ENCODE measurements at places on chromosomes 6 and 20. TPM values are rescaled to one million over a fixed set of nuclear protein-coding genes. Genes with fewer than 3 reads are reported as not detected.
A peak's percentile ranks its signal among the peaks of the same experiment; 100 is the strongest.

DNA sequence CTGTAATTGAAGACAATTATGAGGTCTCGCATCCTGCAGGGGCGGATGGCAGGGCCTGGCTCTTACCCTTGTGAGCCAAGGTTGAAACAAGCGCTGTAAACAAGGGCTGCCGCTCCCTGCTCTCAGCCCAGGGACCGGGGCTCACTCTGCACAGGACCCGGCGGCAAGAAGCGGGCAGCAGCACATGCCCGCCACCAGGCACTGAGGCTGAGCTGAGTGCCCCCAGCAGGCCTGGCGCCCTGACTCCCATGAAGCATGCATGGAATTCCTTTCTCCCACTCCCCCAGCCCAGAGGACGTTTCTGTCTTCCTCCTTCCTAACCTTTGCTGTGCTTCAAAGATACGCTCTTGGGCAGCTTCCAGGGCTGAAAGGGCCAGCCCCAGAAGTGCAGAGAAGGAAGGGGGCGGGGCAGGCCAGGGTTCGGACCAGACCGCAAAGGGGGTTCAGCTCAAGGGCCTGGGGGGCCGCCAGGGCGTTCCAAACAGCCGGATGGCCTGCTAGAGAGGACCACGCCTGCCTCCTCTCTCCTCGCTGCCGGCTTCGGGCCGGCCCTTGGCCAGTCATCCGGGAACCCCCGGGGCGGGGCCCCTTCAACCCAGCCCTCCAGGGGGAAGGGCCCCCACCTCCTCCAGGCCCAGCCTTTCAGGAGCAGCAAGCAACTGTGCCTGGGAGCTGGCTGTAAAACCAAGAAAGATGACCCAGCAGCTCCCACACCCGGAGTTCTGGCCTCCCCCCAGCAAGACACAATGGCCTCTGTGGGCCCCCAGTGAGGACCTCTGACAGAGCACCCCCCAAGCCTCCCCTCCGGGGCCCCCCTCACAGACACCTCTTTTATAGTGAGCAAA lies 109.9 kb downstream of the NOL4L start:
- peak; percentile 91 for DNase-seq

- peak; percentile 78 for DNase-seq
These were observed 216.7 kb downstream of the ZDHHC14 start for GRCh38 chr6:157597461-157598312.

GRCh38 chr6:21648475-21649050 lies 55.0 kb downstream of the SOX4 start:
- DNase-seq = no peak

GRCh38 chr6:139091826-139092225 lies 43.1 kb upstream of the HECA start:
- DNase-seq = no peak

GRCh38 chr6:106112433-106112832 lies 26.3 kb downstream of the PRDM1 start:
- DNase-seq = no peak

- DNase-seq = no peak
These were observed 26.7 kb upstream of the COL10A1 start for GRCh38 chr6:116152620-116153019.

DNA sequence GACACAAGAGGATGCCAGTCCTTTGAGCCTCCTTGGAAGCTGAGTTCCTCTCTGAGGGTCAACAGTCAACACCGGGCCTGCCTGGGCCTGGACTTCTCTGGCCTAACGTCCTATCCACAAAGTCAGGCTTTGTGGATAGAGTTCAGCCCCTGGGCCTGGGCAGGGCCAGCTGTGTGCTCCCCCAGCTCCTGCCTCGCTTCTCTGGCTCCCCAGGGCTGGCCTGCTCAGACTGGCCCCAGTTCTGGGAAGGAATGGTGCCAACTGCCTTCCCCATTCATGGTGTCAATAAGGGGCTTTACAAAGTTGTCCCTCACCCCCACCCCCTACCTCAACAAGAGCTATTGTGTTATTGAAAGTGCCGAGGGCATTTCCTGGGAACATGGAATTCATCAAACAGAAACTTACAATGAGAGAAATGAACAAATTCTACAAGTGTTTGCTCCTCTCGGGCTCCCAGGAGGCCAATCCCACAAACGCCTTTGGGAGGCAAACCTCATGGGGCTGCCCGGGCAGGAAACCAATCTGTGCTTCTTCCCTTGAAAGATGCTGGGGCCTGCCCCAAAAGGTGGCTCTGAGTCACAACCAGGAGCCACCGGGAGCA lies 26.5 kb upstream of the PPP1R14C start:
- no peak for DNase-seq

EMILIN3 gene
- not detected for total RNA-seq

DNA sequence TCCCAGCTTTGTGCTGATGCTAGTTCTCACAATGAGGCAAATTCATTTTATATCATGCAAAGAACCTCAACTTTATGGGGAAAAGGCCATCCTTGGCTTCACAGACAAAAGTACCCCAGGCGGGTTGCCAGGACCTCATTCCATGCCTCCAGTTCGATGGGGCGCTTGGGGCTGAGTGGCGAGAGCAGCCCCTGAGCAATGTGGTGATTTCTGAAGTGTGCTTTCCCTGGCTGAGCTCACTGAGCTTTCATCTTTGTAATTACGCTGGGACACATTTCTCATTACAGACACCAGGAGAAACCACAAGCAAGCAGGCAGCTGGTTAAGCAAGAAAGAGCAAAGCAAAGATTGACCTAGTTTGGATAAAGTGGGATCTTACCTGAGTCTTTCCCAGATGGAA lies 301.5 kb upstream of the CDH4 start:
- no peak for DNase-seq

DNA sequence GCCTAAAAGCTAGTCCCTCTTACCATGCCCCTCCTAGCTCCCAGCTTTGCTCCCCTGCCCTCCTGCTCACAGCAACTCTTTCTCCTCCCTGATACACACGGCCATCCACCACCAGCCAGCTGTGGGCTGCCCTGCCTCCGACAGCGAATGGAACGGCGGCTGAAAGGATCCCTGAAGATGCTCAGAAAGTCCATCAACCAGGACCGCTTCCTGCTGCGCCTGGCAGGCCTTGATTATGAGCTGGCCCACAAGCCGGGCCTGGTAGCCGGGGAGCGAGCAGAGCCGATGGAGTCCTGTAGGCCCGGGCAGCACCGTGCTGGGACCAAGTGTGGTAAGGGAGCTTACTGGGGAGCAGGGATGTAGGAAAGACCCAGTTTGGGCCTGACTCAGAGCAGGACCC lies 16.6 kb upstream of the ZNF76 start:
- DNase-seq = peak; percentile 67

DNA sequence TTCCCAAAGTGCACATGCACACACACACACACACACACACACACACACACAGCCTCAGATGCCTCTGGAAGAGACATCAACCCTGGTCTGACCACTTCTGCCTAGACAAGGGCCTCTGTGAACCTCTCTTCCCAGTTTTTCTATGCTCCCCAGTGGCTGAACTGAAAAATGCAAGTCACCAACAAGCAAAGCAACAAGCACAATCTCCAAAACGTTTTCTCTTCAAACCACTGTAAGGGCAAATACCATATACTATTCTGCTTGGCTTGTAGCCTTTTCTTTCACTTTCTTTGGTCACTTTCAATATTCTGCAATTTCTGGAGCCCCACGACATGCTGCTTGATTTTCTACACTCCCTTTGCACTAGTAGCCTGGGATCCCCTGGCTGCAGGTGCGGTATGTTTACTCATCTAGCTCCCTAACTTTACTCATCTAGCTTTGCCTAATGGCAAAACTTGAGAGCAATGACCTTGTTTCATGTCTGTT lies 121.4 kb upstream of the DST start:
- no peak for DNase-seq

DNA sequence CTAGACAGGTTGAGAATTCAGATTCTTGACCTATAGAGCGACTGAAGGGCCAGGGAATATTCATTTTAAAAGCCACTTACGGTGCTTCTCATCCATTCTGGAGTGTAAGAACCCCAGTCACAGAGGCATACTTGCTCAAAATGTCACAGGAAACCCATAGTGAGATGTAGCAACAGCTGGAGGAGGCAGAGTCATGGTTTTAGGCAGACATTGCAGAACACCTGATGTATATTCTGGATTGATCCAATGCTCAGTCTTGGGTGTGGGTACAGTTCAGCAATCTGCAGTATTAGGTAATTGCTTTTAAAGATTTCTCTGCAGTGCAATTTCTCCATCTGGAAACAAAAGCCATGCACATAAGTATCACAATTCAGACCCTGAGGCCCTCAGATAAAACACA lies 137.4 kb upstream of the SLC22A23 start:
- no peak for DNase-seq

- DNase-seq = peak; percentile 78
These were observed at the start of gene HLA-DPB1 for GRCh38 chr6:33075568-33076405. Gene HLA-DPB1, plus strand, starts transcription at chr6:33075990. Its CDS starts 52 bp downstream, at chr6:33076042.

ARMC2 gene
- 4.3 TPM for total RNA-seq

GRCh38 chr20:50569864-50570836 lies 60.0 kb downstream of the PTPN1 start:
- no peak for DNase-seq

GRCh38 chr6:3230256-3230882 lies 2.9 kb upstream of the TUBB2B start:
- no peak for DNase-seq

GRCh38 chr6:126824226-126824625 lies 294.2 kb upstream of the RSPO3 start:
- DNase-seq = no peak

GABRR2 gene
- total RNA-seq = 3.9 TPM

DNA sequence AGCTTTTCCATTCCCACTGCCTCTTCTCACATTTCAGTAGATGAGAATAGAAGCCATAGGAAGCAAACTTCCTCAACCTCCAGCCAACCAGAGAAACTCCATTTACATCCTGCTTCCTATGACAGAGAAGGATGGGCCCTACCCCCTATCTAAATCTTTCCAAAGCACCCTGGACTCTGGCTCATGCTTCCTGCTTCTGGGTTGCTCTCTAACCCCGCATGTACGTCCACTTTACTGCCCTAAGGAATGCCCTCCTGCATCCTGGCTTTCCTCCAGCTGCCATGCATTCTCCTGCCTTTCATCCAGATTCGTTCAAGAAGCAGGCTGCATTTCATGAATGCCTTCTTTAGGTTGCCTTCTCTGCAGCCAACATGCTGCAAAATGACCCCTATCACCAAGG lies 91.9 kb downstream of the FAM217A start:
- no peak for DNase-seq

SIRPD gene
- 2.6 TPM for total RNA-seq

DNA sequence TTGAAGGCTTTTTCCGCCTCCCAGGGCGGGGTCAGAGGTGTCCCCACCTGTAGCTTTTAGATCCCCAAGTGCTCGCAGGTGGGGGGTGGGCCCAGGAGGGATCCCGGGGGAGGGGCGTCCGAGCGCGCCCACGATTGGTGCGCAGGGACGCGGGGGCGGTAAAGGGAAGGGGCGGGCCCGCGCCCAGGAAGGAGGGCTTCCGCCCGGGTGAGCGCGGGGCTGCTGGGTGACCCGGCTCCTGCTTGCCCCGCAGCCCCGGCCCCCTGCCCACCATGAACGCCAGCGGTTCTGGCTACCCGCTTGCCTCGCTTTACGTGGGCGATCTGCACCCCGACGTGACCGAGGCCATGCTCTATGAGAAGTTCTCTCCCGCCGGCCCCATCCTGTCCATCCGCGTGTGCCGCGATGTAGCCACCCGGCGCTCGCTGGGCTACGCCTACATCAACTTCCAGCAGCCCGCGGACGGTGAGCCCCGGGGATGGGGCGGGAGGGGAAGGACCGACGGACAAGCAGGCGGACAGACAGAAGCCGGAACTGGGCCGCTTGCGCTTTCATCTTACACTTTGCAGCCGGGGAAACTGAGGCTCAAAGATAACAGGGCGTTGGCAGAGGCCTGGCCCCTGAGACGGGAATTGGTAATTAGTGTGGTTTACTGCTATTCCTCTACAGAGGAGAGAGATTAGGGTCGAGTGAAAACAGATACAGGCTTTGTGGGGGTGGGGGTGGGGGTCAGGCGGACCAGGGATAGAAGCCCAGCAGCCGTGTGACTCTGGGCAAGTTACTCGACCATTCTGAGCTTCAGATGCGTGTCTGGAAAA lies at the start of gene PABPC1L:
TSS of gene PABPC1L (plus strand) at position 189 of the 818 bp plus-strand sequence. CDS start at position 273, 84 bp downstream.
- DNase-seq = peak; percentile 91

- no peak for DNase-seq
These were observed 30.3 kb downstream of the TBPL1 start for GRCh38 chr6:133983099-133983939.

DNA sequence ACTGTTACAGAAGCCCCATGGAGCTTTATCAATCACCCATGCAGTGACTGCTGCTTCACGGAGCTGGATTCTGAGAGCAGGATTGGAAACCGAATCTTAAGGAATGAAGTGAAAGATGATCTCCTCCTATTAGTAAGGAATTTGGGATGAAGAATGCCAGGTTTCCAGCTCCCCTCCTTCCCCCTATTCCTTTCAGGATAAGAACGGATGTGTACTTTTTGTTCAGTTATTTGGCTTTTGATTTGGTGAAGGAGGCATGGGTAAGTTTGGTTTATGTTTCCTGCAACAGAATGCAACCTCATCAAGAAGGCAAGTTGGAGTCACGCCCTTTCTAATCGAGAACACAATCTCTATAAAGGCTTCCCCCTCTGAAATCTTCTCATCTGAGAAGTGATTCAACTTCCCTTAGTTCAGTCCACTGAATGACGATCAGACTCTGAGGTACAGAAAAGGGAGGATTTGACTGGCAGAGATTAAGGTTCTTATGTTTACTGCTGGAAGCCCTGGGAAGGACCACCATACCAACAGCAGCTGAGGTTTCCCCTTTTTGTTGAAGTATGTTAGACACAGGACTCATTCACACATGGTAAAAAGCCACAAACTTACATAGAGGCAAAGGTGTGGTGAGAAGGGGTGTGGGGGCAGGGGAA lies 5.5 kb downstream of the ELMO2 start:
- DNase-seq = no peak

DNA sequence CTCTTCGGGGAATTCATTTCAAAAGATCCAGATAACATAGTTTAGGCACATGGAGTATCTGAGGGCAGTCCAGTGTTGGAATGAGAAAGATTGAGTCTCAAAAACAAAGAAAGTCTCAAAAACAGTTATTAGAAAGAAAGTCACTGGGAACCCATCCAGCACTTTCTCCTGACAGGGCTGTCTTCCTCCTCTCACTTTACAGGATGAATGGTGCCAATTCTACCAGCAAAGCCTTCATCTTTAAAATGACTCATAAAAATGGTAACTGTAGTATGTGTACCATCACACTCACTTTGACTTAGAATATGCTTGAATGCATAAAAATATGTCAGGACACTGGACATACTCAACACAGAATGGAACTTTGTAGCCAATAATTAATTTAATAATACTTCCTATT lies 71.3 kb downstream of the SLC22A3 start:
- no peak for DNase-seq

DNA sequence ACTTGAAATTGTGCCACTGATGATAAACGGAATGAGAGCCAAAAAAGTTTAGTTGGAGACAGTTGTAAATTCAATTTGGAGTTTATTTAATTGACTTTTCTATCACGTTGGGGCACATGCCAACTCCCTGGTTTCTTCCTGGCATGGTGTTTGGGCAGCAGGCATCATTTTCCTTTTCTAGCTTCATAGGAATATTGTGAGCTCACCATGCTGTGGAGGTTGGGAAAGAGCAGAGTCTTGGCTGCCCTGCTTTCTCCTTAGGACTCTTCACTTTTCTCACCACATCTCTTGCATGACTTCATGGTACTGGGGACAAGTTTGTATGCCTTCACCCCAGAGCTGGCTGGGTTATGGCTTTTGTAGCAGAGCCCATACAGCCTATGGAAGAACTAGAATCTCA lies 6.4 kb downstream of the SCAND1 start:
- DNase-seq = no peak

- no peak for DNase-seq
These were observed 76.1 kb downstream of the HCRTR2 start for GRCh38 chr6:55250400-55250799.
